ENCODE measurements at places on chromosomes 2 and 18.

DNA sequence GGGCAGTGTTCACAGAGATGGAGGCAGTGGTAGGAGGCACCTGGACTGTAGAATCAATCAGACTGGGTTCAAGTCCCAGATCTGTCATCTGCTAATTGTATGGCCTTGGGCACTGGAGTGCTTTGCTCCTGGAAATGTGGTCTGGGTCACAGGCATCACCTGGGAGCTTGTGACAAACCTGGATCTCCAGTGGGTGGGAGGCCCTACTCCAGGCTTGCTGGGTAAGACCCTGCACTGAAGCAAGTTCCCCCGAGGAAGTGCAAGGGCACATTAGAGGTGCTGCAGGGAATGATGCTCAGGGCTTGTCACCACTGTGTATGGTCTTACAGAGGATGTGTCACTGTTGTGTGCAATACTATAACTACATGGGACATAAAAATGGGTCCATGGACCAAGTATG is 220.5 kb upstream of the ID2 start:
- no peak for DNase-seq

- DNase-seq = no peak
Observed at GRCh38 chr2:121697108-121697631, 39.5 kb downstream of the NIFK start.

- DNase-seq = no peak
Observed at GRCh38 chr2:164257742-164258141, 363.5 kb downstream of the GRB14 start.

GRCh38 chr2:57490741-57491140 is 555.9 kb upstream of the VRK2 start:
- DNase-seq = no peak

GRCh38 chr18:2104620-2105462 is 466.5 kb downstream of the METTL4 start:
- DNase-seq = no peak

DNA sequence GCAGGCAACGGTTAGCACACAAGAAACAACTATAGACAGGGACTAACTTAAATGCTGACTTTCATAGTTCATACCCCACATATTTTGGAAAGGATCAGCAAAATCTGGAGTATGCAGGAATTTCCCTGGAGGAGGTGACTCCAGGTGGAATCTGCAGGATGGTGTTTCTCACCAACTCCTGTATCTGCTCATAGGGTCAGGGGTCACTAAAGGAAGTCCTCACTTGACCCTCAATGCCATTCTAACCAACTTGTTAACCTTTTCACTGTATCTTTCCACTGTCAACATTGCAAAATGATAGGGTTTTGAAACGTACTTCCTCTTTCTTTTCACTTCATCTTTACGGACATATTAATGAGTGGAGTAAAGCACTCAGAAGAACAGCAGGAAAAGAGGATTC is 207.0 kb upstream of the CXCR4 start:
- no peak for DNase-seq

GRCh38 chr2:186912979-186913378 is 64.0 kb upstream of the ZSWIM2 start:
- DNase-seq = peak; percentile 26

DNA sequence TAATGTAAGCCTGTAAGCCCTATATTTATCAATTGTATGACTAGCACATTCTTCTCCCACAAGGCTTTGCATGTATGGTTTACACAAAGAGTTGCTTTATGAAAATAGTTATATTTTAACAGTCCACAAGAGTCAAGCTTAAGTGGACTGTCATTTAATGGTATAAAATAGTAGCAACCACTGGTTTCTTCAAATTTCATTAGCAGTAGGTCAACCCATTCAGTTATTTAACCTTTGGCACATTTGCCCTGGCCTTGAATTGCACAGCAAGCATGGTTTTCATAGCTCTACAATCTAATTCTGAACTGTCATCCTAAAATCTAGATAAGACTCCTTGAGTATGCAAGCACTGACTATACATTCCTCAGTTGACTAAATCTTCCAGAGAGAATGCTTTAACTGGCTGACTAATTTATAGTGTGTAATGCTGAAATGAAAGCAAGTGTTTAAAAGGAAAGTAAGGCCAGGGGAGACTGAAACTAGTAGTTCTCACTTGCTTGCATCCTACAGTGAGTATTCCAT is 1.8 kb downstream of the DPP4 start:
- DNase-seq = no peak

DNA sequence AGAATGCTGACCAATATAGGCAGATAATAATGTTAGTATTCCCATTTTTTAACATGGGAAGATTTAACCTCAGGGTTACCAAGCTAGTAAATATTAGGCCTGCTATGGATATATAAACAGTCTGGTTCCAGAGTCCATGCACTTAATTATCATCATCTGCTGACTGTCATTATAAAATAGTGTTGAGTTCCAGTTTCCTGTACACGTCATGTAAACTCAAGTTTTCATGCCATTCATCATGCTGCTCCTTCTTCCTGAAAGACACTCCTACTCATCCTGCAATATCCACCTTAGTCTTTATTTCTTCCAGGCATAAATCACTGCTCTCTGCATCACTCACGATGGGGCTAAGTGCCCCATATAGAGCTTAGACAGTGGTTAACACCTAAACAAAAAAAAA is 420.8 kb upstream of the SPHKAP start:
- DNase-seq = no peak

GRCh38 chr2:21599417-21599816 is 475.6 kb downstream of the TDRD15 start:
- DNase-seq = no peak

GRCh38 chr2:207161247-207162123 is 4.3 kb downstream of the KLF7 start:
- DNase-seq = no peak

- no peak for DNase-seq
Observed at GRCh38 chr2:149579972-149580882, 7.3 kb downstream of the MMADHC start.

- DNase-seq = no peak
Observed at GRCh38 chr2:119477113-119477505, 45.5 kb downstream of the TMEM37 start.

DNA sequence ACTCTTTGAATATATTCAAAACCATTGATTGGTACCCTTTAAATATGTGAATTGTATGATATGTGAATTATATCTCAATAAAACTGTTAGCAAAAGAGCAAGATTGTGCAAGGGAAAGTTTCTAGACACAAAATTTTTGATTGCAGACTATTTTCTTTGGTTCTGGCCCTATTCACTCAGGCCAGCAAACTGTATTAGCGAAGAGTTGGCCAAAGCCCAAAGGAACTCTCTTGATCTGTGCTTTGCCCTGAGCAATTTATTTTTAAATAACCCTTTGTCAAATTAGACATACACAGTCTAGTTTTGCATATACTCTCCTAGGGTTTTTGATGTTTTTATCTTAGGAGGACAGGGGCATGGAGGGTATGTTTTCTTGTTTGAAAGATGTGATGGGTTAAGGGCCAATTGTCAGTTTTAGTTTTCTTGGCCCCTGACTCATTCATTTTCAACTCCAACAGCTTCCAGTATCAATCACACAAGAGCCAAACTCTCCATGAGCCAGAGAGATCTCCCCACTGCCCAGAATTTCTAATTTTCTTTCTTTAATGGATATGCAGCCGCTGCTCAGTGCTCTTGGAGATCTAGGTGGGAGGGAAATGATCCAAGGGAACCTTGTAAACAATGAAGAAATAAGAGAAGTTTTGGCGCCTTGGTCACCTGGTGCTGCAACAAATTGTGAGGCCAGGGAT is 231.5 kb downstream of the SRBD1 start:
- DNase-seq = no peak

DNA sequence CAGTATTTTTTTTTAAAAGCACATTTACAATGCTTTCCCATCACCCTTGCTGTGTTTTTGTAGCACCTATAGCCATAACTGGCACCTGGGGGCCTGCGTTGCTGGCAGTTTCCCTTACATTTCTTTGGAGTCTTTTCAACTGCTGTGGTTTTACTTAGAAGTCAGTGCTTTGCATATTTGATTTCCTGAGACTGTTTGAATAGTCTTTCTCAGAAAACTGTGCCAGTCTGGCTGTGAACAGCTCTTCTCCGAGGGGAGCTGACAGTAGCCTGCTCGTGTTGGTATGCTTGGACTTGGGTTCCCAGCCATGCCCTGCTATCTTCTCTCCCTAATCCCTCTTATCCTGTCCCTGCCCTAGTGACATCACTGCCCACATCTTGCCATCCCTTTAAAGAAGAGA is 81.5 kb downstream of the DPP4 start:
- no peak for DNase-seq

DNA sequence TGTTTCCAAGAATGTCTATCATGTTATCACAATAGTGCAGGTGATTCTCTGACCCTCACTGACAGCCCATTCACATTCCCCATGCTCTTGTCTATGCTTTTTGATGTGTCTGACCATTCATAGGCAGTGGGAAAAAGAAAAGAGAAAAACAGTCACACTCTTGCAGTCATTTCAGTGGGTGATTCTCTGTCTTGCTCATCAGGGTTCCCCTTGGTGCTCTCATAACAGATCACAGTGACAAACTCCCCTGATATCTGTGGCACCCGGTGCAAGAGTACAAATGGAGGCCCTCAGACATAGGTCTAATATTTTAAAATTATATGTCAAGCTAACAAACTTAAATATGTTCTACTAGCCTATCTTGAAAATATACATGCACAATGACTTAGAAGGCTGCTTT is 72.7 kb upstream of the PPP1CB start:
- no peak for DNase-seq

GRCh38 chr2:166373951-166374350 is 1.8 kb downstream of the SCN9A start:
- DNase-seq = peak; percentile 26

All from spinal cord (tissue), 10 donors.